ENCODE measurements at places on chromosomes 3 and 15. TPM values are rescaled to one million over a fixed set of nuclear protein-coding genes. Genes with fewer than 3 reads are reported as not detected.
A peak's percentile ranks its signal among the peaks of the same experiment; 100 is the strongest.

Gene GOLGA8K
- total RNA-seq, result 0.89 TPM

Gene HDAC11
- 1.7 TPM for total RNA-seq

Gene MASP1
- total RNA-seq, result not detected

Gene PLD1
- total RNA-seq, result 1.1 TPM

Gene ITPKA
- total RNA-seq, result 5.7 TPM

Gene SLC22A13
- total RNA-seq, result 0.78 TPM

DNA sequence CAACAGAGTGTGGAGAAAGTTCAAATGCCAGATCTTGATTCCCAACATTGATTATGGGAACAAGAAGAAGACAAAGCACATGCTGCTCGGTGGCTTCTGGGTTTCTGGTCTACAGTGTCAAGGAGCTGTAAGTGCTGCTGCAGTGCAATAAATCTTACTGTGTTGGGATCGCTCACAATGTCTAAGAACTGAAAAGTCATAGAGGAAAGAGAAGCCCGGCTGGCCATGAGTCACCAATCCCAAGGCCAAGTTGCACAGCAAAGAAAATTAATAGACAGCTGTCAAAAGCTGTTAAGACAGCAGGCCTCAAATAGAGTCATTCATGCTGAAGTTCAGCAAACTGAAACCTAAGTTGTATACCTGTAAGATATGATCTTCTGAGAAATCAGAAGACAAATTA, 33.2 kb upstream of the SPPL2A start:
- no peaks in the 10 kb centered on the region for H3K36me3 ChIP-seq
- H3K27me3 ChIP-seq, result no peaks in the 10 kb centered on the region
- DNase-seq, result no peak
- H3K27ac ChIP-seq, result no peak overlapping the region
- H3K4me3 ChIP-seq, result no peak overlapping the region

GRCh38 chr3:14614189-14614588, 37.4 kb upstream of the CCDC174 start:
- H3K36me3 ChIP-seq, result no peaks in the 10 kb centered on the region
- H3K27ac ChIP-seq, result no peak overlapping the region
- DNase-seq, result no peak
- H3K4me3 ChIP-seq, result no peak overlapping the region
- peaks cover 3% of the 10 kb centered on the region for H3K4me1 ChIP-seq

DNA sequence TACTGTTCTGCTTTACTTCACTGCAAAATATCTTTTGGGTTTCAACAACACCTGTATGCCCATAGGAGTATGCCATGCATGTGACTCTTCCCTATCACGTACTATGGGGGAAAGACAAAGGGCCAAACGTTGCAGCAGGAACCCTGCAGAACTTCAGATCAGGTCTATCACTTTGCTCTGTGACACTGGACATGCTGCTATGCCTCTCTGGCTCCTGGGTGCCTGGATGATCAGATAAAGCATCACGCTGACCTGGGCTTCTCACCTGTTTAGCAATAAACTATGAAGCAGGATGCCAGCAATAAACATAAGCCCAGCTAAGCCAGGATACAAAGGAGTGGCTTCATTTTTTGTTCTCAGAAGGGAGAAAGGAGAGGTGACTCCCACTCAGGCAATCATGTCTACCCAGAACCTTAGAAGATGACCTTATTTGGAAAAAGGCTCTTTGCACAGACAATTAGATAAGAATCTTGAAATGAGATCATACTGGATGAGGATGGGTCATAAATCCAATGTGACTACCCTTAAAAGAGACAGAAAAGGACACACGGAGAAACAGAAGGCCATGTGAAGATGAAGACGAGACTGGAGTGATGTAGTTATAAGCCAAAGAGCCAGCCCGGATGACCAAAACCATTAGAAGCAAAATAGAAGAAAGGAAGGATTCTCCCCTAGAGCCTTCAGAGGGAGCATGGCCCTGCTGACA, 19.3 kb downstream of the POMGNT2 start:
- H3K36me3 ChIP-seq, result no peaks in the 10 kb centered on the region
- H3K27me3 ChIP-seq, result peaks cover 2% of the 10 kb centered on the region
- no peak overlapping the region for H3K27ac ChIP-seq
- no peak for DNase-seq
- peaks cover 6% of the 10 kb centered on the region for H3K4me1 ChIP-seq
- no peak overlapping the region for H3K4me3 ChIP-seq

DNA sequence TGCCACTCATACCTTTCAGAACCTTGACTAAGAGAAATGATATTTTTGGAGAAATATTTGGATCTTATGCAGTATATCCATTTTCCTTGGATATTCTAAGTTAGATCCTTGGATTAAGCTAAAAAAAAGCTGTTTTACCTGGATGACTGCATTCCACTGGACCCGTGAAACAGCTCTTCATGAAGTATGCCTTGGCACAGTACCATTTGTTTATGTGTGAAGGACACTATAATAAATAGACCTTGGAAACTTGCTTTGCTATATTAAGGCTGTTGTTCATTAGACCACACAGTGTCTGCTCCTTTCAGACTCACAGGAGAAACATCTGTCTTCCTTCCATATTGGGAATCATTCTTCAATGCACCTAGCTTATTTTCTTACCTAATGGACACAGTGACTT, 651.0 kb upstream of the TGFBR2 start:
- H3K4me3 ChIP-seq, result no peak overlapping the region
- H3K27me3 ChIP-seq, result peaks cover 2% of the 10 kb centered on the region
- H3K36me3 ChIP-seq, result no peaks in the 10 kb centered on the region

- H3K27me3 ChIP-seq, result no peaks in the 10 kb centered on the region
- H3K4me3 ChIP-seq, result peak overlapping the region; percentile 99
Measured at GRCh38 chr3:100335434-100335833, 877 bp downstream of the NIT2 start.

DNA sequence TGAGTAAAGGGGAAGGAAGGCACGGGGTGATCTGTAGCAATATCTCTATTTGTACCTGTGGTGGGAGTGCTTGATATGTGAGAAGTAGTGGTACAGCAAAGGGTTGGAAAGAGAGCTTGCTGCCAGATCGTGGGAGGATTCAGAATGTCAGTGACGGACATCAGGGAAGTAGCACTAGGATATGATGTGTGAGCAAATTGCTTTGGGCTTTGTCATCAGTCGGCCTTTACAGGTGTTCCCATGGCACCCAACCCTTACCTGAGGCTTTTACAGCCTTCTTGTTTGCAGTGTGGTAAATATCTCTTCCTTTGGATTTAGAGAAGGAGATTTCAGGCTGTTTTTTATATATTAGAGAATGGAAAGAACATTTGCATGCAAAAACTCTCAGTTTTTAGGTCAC, 29.8 kb downstream of the IL1RAP start:
- H3K36me3 ChIP-seq, result peaks cover 37% of the 10 kb centered on the region
- peaks cover 31% of the 10 kb centered on the region for H3K4me1 ChIP-seq
- no peak for DNase-seq
- H3K27me3 ChIP-seq, result no peaks in the 10 kb centered on the region
- H3K27ac ChIP-seq, result no peak overlapping the region
- no peak overlapping the region for H3K4me3 ChIP-seq

GRCh38 chr3:108486941-108487340, 23.5 kb downstream of the MYH15 start:
- no peaks in the 10 kb centered on the region for H3K36me3 ChIP-seq
- no peak overlapping the region for H3K27ac ChIP-seq
- H3K27me3 ChIP-seq, result peaks cover 7% of the 10 kb centered on the region
- no peak overlapping the region for H3K4me3 ChIP-seq
- H3K4me1 ChIP-seq, result peaks cover 6% of the 10 kb centered on the region

GRCh38 chr3:41808152-41808551, 153.8 kb downstream of the ULK4 start:
- no peak overlapping the region for H3K4me3 ChIP-seq
- no peaks in the 10 kb centered on the region for H3K4me1 ChIP-seq
- no peak overlapping the region for H3K27ac ChIP-seq
- no peaks in the 10 kb centered on the region for H3K27me3 ChIP-seq

Data from activated T-helper 2 cell treated with anti-CD3 and anti-CD28 coated beads, Interferon-gamma antibody, Interleukin-2, Interleukin-4, amounts not matched to agents 10 μg/mL and 5 μg/mL and 100 μg/mL, durations not matched to agents 14 hours and 24 hours and 36 hours (primary cell).